ENCODE measurements at places on chromosomes 5 and 9.

GRCh38 chr5:136228136-136228757, 35.3 kb upstream of the SMIM32 start:
- DNase-seq: no peak

DNA sequence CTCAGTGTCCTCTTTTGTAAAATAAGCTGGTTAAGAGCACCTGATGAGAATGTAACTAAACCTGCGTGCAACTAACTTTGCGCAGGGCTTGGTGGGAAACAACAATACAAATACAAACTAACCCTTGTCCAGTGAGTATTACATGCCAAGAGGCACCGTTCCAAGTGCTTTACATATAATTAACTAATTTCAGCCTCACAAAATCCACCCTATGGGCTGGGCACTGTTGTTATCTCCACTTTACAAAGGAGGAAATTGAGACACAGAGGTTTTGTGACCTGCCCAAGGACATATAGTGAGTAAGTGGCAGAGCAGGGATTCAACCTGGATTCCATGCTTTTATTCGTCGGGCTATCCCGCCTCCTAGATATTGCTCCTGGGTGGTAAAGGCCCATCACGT, 26.2 kb upstream of the TNIP1 start:
- no peak for DNase-seq

- DNase-seq: no peak
Observed at GRCh38 chr5:128446-128845, 36.5 kb downstream of the PLEKHG4B start.

GRCh38 chr9:27487927-27488326, 36.2 kb upstream of the IFNK start:
- no peak for DNase-seq

GRCh38 chr9:9998491-9999287, 614.1 kb downstream of the PTPRD start:
- no peak for DNase-seq

DNA sequence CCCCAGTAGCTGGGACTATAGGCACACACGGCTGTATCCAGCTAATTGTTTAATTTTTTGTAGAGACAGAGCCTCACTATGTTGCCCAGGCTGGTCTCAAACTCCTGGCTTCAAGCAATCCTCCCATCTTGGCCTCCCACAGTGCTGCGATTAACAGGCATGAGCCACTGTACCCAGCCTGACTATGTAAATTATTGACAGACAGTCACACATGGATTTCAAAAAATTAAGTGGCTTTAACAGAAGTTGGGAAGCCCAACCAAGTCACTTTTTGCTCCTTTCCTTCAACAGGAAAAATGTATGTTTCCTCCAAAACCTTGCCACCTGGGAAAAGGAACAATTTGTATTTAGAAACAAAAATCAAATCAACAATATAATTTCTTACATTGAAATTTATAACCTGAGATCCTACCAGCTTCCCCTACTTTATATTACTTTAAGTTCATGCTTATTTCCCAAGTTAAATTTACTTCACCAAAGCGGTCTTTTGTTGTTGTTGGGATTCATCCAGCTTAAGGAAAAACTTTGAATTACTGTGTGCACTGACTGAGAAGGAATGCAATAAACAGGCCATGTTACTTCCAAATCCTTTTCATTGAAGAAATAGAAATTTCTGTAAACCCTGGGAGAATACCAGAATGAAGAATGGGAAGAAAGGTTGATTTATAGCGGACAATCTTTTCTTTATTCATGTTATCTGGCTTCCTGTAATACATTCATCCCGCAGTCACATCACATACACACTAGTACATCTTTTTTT, 8.6 kb downstream of the PCA3 start:
- DNase-seq: no peak

GRCh38 chr5:333945-334344, 12.4 kb downstream of the AHRR start:
- no peak for DNase-seq

- DNase-seq: no peak
Observed at GRCh38 chr5:74325866-74326265, 314.7 kb downstream of the ENC1 start.

- DNase-seq: no peak
Observed at GRCh38 chr5:41794471-41794870, 75.8 kb downstream of the OXCT1 start.

- no peak for DNase-seq
Observed at GRCh38 chr9:108040783-108041182, 551.2 kb upstream of the KLF4 start.

DNA sequence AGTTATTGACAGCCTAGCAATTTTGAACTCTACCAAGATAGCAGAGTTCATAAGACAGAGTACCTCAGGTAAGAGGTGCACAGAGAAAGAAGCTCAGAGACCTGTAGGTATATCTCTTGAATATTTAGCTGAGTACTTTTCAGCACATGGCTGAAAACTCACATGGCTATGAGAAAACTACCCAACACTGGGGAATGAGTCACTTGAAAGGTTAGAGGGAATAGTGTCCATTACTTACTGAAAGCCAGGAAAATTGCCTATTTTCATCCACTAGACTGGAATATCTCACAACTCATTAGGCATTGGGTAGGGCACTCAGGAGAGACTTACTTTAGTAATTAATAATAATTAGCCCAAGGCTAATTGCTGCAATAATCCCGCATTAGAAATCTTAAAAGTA, 8.3 kb downstream of the TSLP start:
- no peak for DNase-seq

DNA sequence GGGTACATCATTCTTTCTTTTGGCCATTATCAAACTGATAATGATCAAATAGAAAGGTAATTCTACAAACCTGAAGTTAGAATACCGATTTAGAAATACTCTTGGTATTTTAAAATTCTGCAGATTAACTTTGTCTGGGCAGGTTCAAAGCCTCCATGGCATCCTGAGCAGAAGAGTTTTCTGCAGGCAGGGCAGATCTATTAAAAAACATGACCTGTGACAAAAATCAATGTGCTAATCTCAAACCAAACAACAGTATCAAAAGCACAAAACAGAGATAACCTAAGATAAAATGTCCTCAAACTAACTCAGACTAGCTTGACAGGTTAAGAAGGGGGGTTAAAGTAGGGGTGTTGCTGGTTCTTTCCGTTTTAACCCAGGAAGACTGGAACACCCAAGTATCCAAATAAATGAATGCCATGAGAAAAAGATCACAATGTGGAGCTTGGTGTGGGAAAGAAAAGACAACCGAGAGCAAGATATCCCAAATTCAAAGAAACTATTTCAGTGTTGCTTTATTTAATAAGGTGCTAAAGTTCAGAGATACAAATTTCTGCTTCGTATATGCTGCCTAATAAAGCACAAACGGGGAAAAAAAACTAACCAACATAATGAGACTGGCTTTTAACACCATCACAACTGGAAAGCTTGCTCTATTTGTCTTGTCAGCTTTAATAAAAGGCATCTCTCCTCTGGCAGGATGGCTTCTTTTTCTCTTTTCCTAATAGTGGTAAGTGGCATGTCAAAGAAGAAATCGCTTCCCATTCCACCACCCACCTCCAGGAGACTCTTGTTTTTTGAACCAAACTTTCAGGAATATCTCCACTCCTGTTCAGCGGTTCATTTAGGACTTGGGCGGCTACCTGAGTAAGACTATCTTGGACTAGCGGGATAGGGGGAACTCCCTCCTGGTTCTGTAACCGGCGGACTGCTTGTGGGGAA, 2.3 kb downstream of the EFNA5 start:
- no peak for DNase-seq

- no peak for DNase-seq
Observed at GRCh38 chr9:119154527-119154926, 214.7 kb downstream of the BRINP1 start.

- no peak for DNase-seq
Observed at GRCh38 chr5:44637916-44638869, 170.6 kb upstream of the MRPS30 start.

GRCh38 chr9:22383718-22384117, 62.9 kb upstream of the DMRTA1 start:
- DNase-seq: no peak

- no peak for DNase-seq
Observed at GRCh38 chr5:28451483-28451882, 1413.1 kb upstream of the CDH9 start.

- no peak for DNase-seq
Observed at GRCh38 chr9:27088981-27089380, 20.0 kb upstream of the TEK start.

GRCh38 chr5:75640395-75640794, 29.1 kb downstream of the ANKDD1B start:
- no peak for DNase-seq

DNA sequence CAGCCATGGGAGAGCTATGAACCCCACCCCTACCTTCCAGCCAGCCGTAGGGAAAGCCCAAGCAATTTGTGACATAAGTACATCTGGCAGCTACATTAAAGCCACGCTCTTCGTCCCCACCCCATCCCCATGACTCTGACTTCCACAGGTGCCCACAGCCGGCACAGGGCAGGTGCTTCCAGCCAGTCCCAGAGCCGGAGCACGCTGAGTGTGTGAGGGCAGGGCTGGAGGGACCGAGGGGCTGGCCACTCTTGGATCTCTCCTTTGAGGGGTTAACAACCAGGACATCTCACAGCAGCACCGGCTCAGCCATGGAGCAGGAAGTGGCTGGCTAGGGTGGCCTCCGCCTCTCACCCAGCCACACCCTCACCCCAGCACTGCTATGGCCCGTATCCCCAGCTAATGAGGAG, 2.4 kb upstream of the FAM78A start:
- DNase-seq: peak; percentile 37

- no peak for DNase-seq
Observed at GRCh38 chr5:123755653-123756317, 243.8 kb downstream of the CSNK1G3 start.

DNA sequence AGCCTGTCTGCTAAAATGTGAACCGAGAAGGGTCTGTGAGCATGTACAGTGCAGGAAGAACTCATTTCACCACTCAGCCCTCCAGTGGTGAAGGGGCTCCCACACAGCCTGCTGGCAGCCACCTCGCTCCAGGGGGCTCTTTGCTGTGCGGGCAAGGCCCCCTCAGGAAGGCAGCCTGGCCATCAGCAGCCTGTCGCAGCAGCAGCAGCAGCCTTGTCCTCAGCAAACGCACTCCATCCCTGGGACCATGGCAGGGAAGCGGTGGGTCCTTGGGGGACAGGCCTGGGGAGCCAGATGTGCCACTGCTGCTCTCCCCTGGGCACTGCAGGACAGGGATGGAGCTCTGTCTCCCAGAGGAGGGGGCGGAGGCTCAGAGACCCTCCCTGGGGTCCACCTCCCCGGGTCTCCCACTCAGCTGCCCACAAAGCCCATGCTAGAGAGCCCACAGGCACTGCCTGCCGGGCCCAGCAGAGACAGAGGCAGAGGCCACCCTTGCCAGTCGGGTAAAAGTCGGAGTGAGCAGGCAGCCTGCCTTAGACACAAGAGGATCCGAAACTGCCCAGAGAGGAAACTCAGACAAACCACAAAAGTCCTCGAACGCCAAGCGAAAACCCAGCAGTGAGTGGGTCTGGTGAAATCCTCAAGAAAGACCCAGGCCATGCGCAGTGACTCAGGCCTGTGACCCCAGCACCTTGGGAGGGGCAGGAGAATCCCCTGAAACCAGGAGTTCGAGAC, 8.0 kb downstream of the BRD3 start:
- peak; percentile 30 for DNase-seq

GRCh38 chr5:146101646-146102045, 3.7 kb downstream of the PLAC8L1 start:
- no peak for DNase-seq

- DNase-seq: no peak
Observed at GRCh38 chr5:9774472-9775079, 144.4 kb upstream of the TAS2R1 start.

GRCh38 chr9:136538599-136539426, 7.0 kb downstream of the NOTCH1 start:
- peak; percentile 85 for DNase-seq

DNA sequence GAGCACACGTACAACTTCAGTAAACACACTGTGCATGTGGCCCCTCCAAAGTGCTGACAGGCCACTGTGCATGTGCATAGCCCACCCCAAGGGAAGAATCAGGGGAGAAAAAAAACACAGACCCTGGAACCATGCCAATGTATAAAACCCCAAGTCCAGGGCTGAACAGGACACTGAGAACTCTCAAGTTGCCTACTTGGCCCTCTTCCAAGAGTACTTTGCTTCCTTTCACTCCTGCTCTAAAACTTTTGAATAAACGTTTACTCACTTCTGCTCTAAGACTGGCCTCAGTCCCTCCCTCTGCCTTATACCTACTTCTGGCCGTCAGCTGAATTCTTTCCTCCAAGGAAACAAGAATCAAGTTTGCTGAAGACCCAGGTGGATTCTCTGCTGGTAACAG, 77.7 kb upstream of the NFIB start:
- no peak for DNase-seq

DNA sequence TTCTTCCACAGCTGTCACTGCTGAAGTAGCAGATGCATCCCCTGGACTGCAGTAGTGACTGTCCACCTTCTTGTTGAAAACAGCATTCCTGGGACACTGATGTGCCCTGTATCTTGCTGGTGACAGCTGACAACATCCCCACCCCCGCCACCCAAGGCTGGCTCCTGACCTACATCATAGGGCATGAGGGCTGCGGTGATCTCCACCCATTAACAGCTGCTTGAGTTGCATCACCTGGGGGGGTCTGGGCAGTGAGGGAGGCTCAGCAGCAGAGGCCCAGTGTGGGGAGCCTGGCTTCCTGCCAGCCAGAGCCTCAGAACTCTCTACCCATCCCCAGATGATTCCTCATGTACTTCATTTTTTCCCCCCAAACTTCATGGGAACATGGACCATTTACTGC, 4.1 kb downstream of the PRUNE2 start:
- no peak for DNase-seq

DNA sequence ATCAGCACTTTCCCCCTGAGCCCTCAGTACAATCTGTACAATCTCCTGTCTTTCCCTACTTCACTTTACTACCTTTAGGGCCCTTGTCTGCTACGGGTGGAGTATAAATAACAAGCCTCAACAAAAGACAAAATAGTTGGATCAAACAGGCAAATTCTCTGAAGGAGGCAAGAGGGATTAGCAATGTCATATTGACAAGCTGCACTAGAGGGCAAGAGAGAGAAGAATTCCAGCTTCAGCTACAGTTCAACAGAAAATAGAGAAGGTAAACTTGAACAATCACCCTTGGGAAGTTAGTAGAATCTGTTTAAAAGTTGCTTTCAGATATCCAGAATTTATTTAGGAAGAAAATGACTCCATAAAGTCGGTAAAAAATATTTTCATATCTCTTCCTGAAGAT, 68.4 kb upstream of the IZUMO3 start:
- no peak for DNase-seq

GRCh38 chr5:117803533-117803932, 1184.8 kb downstream of the DTWD2 start:
- DNase-seq: no peak

GRCh38 chr5:159759791-159760290, 156.4 kb upstream of the ADRA1B start:
- DNase-seq: no peak

DNA sequence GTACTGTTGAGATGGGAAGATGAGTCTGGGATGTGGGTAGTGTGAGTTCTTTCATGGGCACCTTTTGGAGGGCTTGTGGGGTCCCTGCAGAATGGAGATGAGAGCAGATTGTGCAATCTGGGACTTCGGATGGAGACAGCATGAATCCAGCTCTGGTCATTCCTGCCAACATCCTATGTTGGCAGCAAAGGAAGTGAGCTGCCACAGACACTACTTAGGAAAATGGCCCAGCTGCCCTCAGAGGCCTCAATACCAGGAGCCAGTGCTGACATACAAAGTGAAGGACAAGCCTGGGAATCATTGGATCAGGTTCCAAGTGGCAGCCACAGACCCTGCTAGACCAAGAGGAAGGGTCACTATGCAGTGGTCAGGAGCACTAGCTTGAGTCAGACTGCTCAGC, 402.8 kb downstream of the CDK5RAP2 start:
- no peak for DNase-seq

Data from activated CD4-positive, alpha-beta T cell treated with anti-CD3 and anti-CD28 coated beads, Interleukin-2, amount 50 U/mL, for 48 hours (primary cell).